ENCODE measurements at places on chromosomes 4 and X.

DNA sequence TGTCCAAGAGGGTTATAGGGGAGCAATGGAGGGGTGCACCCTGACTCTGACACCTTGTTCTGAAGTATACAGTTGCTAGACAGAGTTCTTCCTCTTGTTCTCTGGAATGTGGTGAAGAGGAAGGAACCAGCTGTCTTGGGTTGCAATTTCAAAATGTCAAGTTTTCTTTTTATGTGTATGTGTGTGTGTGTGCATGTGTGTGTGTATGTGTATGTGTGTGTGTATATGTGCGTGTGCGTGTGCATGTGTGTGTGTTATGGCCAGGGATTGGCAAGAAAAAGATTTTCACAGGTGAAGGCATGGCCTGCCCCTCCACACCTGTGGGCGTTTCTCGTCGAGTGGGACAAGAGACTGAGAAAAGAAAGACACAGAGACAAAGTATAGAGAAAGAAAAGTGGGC, 81.6 kb upstream of the ADGRA3 start:
- no peak for DNase-seq

GRCh38 chr4:159598602-159599001, 495.7 kb downstream of the RAPGEF2 start:
- DNase-seq, result no peak

GRCh38 chr4:3074846-3075651, 568 bp downstream of the HTT start:
- DNase-seq, result no peak

GRCh38 chrX:69987691-69988090, 62.0 kb downstream of the AWAT2 start:
- no peak for DNase-seq

- no peak for DNase-seq
Measured at GRCh38 chr4:1171311-1172227, 814 bp downstream of the SPON2 start.

GRCh38 chrX:13165266-13166189, 121.1 kb upstream of the FAM9C start:
- DNase-seq, result no peak

DNA sequence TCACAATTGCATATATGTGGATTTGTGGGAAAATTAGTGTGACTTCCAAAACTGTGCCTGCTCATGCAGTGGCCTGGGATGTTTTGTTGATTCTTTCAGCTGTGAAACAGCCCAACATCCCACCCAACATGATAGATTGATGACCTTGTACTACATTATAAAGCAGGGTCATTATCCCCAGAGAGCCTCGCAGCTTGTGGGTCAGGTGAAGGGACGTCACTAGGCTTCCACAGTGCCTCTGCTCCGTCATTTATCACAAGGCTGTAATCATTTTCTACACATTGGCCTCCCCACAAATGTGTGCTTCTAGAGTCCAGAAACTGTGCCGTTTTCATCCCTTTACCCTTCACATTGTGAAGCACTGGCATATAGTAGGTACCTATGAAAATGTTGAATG, 31.6 kb downstream of the ALPK1 start:
- DNase-seq, result no peak

DNA sequence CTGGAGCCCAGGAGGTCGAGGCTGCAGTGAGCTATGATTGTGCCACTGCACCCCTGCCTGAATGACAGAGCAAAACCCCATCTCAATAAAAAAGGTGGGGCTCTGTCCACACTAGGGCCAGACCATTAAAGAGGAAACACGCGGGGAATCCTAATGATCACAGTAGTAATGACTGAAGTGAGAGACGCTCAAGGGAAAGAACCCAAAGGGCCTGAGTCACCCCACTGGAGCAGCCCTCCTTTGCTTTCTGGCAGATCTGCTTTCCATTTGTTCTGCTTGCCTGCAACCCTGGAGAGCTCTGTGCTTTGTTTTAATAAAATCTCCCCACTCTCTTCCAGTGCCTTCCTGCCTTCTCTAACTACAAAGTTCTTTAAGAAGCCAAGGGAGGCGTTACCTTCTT, 5.0 kb downstream of the TFDP3 start:
- DNase-seq, result no peak

DNA sequence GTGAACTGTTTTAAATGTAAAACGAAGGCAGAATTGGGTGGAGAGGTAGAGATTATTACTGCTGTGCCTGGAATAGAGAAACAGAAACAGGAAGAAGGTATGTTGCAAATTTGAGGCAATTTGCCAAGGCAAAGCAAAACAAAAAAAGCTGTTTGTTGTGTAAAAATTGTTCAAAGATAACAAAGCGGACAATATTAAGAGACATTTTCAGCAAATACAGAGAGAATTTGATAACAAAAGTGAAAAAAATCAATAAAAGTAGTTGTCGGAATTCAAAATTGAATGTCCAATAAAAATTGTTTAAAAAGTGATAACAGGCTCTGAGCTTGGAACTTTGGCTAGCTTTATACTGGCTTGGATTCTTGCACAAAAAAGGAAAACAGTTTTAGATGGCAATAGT, 14.4 kb upstream of the SMS start:
- DNase-seq, result no peak

GRCh38 chr4:76571274-76571673, 136.2 kb downstream of the SHROOM3 start:
- DNase-seq, result no peak

DNA sequence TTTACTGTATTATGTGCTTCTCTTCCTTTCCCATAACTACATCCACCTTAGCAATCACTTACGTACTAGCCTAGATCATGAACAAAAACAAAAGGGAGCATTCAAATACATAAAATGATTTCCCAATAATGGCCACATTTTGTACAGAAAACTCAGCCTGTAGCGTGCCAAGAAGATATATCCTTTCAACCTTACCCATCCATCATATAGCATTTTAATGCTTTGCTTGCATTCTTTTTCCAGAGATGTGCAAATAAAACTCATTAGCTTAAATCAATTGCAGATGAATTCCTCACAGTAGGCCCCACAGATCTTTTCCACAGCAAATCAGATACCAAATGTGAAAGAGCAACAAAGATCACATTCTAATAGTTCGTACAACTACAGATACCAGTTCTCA, 20.8 kb downstream of the GRSF1 start:
- DNase-seq, result no peak

GRCh38 chr4:141614878-141615586, 21.4 kb upstream of the IL15 start:
- DNase-seq, result no peak

DNA sequence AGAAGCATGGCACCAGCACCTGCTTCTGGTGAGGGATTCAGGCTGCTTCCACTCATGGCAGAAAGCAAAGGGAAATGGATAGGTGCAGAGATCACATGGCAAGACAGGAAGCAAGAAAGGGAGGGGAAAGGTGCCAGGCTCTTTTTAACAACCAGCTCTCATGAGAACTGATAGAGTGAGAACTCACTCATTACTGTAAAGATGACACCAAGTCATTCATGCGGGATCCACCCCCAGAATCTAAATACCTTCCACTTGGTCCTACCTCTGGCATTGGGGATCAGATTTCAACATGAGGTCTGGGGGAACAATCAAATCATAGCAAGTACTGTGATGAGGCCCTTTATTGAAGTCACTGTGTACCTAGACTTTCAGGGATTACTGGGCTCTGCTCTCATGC, 72.0 kb upstream of the PRDM5 start:
- no peak for DNase-seq

GRCh38 chr4:119765951-119766350, 137.3 kb upstream of the PDE5A start:
- no peak for DNase-seq

DNA sequence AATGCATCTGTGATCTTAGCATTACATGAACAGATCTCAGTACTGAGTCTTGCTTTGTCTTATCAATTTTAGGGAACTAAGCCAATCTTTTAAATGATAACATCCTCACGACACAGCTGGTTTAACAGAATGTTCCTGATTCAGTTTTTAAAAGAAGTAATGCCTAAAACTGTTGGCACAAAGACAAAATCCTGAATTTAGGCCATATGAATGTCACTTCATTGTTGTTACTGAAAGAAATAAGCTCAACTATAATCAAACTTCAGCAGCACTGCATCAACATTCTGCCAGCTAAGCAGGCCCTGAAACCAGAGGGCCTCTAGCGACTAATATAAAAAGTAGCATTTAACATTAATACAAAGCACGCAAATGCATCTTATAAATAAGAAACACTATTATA, 130.6 kb downstream of the FRYL start:
- no peak for DNase-seq

DNA sequence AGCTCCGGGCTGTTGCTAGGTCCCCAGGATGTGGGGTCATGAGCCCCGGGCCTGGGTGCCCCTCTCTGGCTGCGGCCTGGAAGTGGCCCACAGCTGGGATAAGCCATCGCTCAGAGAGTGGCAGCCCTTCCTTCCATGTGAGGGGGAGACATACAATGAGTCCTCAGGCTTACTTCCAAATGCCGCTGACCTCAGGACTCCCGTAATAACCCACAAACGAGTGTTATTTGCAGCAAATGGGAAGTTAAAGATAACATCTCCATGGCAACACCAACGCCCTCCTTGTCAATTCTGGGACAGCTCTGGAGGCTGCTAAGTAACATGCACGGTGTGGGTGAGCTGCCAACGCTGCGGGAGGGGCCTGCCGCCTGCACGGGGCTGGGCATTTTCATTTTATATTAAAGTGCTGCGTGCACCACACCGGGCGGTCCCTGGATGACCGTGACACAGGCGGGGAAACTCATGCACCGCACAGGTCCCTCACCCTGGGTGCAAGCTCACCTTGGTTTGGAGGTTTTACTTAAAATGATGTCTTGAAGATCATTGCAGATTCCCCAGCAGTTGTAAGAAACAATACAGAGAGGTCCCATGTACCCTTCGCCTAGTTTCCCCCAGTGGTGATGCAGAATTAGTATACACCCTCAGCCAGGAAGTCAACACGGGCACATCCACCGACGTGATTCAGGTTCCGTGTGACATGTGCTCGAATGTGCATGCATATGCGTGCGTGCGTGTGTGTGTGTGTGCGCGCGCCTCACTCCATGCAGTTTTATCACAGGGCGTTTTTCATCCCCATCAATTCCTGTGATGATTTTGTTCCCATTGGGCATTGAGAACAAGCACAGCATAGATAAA, 79.4 kb downstream of the ABLIM2 start:
- no peak for DNase-seq

DNA sequence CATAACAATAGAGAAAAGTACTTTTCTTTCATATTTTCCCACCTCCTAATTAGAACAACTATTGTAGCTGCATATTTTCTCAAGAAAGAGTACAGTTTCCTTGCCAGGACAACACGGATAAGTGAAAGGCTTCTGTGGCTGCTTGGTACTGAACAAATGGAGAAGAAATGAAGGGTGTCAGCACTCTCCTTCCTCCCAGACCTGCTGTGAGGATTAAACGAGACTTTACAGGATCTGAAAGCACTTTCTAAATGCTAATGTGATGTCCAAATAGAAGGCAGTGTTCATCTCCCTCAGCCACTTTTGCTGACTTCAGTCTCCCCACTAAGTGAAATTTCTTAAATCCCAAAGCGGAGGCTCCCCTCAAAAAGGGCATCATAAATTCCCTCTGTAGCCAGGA, 13.9 kb downstream of the NIPAL1 start:
- no peak for DNase-seq

All from stimulated activated CD4-positive, alpha-beta T cell treated with anti-CD3 and anti-CD28 coated beads, Interleukin-12 subunit alpha, Interleukin-12 subunit beta, amount 100 ng/mL, for 24 hours (primary cell).